Epithelial cell of proximal tubule (primary cell): ENCODE measurements at places on chromosomes 2 and 18.

DNA sequence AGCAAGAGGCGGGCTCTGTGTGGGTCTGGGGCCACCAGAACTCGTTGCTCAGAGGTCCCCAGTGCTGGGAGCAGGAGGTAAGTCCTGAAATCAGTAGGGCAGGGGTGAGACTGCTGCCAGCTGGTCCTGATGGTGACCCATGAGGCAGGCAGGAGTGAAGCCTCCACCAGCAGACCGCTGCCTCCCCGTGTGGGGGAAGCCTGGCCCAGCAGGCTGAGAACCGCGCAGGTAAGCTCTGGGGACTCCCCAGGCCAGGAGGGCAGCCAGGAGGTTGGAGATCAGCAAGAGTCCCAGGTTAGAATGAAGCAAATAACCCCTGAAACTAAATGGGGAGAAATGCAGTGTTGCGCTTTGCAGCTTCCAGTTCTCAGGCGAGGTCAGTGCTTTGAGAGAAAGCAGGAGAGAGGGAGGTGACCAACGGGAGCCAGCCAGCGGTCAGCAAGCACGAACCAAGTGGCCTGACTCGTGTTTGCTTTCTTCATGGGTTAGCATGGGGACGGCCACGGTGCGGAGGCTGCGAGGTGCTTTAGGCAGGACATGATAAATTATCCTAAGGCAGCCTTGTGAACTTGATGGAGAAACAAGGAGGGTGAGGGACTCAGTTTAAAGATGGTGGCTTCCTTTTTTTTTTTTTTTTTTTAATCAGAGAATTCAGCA is 26.2 kb downstream of the INHBB start:
- DNase-seq = no peak

- no peak for DNase-seq
Observed at GRCh38 chr18:45467293-45467692, 148.0 kb upstream of the SLC14A2 start.

DNA sequence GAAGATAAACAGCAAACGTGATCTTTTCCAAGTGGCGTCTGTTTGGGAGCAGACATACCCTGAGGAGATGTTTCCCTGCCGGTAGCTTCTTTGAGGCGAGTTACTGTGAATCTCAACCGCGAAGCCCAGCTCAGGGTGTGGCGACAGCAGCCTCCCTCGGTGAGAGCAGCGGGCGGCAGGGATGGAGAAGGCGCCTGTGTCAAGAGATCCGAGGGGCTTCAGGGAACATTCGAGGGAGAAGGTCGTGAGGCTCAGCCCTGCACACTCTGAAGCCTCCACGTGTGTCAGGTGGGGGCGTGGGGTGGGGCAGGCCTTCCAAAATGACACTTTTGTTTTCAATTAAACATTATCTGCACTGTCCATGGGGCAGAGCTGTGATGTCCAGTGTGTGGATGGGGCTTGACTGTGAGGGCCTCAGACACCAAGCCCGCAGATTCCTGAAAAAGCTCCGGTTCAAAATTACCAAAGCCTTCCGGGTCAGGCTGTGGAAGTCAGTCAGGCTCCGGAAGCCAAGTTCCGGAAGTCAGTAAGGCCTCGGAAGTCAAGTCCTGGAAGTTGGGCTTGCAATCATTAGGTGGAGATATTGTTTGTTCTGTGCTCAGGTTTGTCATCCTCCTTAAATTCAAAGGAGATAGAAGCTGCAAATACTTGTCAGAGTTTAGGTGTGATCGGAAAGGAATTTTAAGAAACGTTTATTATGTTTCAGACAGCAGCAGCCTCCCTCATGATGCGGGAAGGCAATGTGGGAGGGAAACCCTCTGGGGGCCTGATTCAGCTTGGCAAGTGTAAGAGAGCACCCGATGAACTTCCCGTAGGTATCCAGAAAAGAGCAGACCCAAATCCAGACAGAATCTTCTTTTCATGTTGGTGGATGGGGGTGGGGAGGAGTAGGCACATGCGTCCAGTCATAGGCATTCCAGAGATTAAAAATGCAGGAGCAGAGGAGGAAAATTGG is 20.7 kb downstream of the SMIM21 start:
- no peak for DNase-seq

- DNase-seq = no peak
Observed at GRCh38 chr2:201057715-201058248, 13.7 kb downstream of the HYCC2 start.

DNA sequence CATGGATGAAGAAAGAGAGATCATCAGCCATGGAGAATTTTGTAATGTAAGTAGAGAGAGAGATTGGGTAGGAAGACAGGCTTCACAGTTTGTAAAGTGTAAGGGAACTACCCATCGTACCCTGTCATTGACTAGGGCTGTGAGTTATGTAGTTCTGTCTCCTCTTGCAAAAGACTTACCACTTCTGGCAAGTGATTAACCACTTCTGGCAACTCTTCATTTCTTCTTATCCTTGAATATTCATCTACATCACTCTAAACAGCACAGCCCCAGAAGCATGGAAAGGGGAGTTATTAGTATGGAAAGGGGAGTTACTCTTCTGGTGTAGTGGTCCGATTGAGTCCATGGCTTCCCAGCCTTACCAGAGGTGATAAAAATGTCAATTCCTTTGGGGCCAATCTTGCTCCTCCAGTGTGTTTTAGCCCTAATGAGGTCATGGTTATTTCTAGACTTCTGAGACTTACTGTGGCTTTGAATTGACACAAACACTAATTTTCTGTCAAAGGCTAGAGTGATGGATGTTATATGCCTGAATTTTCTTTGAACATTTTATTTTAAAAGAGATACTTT is 52.0 kb downstream of the STAT1 start:
- DNase-seq = no peak

DNA sequence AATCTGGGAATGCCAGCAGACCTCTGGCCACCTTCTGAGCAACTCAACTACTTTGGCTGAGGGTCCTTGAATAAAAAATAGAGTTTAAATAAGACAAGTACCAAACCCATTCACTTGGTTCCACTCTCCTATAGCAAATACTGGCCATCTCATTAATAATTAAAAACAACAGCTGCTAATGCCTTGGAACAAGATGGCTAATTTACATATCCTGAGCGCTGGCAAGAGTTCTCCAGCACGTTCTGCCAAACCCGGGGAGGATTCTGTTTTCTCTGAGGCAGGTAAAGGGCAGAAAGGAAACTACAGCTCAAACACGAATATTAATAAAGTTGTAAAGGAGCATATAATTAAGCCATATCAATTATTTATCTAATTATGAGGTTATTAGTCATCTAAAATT is 1123.7 kb downstream of the TDRD15 start:
- DNase-seq = no peak

GRCh38 chr2:204110338-204110741 is 173.8 kb downstream of the ICOS start:
- no peak for DNase-seq

DNA sequence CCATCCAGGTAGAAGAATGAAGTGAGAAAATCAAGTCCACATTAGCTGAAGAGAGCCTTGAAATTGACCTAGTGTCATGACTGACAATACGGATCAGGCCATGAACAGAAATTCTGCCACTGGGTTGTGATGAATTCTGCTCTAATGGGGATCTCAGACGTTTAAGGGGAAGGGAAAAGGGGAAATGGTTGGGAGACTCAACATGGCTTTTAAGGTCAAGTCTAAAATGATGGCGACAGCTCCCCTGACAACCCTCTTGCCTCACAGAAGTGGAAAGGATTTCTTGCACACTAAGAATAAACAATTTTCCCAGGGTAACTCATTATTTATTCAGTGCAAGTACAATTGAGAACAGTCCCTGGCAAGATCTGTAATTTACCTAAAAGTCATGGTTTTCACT is 302.5 kb upstream of the ACVR2A start:
- no peak for DNase-seq

- DNase-seq = peak; percentile 54
Observed at GRCh38 chr2:119487434-119488244, 36.6 kb downstream of the SCTR start.
